ENCODE measurements at places on chromosomes 11 and 22.

DNA sequence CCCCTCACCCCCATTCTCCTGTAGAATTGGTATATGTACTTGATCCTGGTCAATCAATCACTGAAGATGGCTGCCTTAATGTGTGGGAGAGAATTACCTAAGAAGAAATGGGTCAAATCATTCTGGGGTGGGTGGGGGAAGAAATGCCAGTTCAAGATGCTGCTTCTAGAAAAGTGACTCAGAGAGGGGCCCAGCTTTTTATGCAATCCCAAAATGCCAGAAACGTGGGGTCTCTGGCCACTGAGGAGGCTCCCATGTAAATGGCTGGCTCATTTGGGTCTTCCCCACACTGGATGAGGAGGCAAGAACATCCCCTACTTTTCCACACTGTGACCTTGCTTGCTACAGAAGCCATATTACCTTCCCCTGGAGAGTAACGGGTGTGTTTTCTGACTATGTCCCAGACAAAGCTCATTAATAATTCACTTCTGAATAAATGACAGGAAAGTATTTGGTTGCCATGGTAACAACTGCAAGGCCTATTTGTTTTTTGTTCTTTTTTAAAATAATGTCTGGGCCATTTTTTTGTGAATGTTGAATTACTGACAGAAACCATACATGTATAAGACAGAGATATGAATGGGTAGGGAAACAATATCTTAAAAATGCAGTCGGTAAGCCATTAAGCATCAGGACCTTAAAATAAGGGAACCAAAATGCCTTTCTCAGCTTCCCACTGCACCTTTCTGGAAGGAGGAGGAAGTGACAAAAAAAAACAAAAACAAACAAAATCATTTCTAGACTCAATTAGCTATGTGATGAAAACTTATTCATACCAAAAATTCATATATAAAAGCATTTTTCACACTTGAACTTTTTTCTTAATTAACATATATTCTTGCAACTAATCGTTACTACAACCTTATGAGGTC, 32.0 kb downstream of the SLC1A2 start:
- DNase-seq, result no peak

DNA sequence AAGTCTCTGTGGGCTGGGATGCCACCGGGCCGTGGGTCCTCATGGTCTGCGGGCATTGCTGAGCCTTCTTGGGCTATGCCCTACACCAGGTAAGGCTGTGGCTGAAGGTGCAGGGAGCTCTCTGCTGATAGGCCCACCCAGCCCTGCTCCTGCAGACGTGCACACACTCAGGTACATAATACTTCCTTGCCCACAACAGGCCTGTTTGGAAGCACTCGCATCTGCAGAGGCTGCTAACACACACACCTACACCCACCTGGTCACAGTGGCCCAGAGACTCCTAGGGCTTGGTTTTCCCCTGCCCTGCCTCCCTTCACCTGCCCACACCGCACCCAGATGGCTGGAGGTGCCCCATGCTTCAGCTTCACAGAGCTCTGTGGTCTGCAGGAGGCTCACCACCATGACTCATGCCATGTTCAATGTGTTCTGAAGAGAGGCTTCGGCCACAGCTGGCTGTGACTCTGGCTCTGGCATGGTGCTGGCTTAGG, 72.8 kb upstream of the KCNQ1OT1 start:
- DNase-seq, result no peak

DNA sequence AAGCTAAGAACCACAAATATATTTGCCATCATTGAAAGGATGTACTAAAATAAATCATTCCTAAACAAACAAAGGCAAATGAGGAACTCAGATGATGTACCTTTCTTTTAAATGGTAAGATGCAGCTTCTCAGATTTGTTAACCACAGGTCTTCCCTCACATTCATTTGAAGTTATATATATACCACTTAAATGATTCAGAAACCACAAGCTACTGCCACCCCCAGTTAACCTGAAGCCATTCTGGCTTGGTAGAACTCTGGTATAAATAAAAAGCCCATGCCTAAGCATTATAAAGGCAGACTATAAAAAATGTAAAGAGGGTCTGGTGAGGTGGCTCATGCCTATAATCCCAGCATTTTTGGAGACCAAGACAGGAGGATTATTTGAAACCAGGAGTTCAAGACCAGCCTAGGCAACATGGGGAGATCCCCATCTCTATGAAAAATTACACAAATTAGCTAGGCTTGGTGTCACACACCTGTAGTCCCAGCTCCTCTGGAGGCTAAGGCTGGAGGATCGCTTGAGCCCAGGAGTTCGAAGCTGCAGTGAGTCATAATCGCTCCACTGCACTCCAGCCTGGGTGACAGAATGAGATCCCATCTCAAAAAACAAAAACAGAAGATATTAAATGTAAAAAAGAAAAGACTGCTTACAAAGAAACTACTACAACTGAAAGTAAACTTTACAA, 1185.3 kb downstream of the JRKL start:
- no peak for DNase-seq

DNA sequence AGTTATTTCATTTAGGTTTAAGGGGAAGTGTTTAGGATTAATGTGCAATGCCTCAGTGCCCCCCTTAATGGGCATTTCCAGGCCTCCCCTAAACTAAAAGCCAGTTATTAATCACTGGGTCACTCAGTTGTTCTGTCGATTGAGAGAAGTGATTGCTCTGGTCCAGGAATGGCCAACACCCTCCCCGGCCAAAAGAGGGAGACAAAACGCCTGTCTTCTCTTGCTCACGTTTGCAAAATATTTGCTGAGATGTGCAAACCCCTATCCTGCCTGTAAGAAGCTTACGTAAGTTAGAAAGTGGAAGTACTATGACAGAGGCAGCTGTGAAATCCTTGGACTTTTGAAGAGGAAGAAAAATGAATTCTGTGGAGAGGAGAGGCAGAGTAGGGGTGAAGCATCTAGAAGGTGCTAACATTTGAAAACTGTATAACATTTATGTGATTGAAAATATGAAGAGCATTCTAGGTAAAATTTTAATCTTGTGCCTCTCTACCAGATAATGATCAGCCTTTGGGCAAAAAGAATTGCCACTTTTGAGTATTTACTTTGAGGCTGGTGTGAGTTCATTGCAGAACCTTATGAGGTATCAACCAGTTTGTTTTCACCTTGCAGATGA, 37.7 kb downstream of the NTM start:
- no peak for DNase-seq

DNA sequence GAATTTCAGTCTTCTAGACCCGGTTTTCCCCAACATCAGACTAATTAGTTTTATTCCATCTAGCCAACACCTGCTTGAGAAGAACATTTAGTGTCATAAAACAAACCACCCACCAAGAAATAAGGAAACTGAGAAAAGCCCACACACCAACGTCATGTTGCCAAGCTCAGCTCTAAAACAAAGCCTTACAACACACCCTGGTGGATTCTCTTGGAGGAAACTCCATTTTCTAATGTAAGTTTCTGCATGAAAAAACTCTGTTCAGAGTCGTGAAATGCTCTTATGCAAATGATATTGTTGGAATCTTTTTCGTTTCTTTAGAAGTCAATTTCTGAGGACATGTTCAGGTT, 105.0 kb upstream of the RAG2 start:
- no peak for DNase-seq

GRCh38 chr11:35337136-35337913, 82.0 kb downstream of the SLC1A2 start:
- no peak for DNase-seq

DNA sequence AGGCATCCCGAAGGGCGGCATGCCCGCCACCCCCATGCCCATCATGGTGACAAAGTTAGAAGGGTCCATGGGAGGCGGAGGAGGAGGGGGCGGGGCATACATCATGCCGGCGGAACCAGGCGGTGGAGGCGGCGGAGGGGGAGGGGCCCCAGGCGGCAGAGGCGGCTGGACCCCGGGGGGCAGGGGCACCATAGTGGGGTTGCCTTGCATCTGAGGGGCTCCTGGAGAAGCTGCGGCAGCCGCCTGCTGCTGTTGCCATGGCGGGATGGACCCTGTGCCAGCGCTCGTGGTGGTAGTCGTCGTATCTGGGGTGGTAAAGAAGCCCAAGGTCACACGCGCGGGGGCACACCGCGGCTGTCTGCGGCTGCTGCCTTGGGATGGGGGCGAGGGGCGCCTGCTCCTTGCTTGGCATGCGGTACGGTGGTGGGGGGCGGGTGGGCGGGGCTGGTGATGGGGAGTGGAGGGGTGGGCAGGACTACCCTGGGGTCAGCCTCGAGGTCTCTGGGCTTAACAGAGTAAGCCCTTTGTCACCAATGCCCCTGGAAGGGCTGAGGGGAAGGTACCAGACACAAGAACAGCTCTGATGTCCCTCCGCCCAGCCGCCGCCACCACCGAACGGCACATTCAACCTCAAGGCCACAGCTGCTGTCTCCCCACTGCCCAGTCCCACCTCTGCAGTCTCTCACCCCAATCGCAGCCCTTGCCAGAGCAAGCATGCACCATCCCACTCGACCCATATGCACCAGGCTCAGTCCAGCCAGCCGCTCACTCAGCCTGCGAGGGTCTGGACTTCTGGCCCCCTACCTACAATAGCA, 6.3 kb upstream of the PYGM start:
- no peak for DNase-seq

DNA sequence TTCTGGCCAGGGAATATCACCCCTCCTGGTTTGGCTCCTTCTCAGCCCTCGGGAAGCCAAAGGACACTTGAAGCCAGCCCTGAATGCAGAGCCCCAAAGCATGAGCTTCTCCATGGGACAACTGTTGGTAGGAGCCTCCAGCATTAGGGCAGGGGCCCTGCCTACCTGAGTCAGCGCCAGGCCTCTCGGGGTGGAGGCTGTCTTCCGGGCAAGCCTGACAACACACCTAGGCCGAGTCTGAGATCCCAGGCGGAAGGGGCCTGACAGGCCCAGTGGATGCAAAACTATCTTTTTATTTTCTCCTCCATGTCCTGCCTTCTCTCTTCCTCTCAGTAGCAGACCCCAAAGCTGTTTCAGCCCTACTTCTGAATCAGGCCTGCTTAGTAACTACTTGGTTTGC, 27.6 kb downstream of the RCOR2 start:
- no peak for DNase-seq

DNA sequence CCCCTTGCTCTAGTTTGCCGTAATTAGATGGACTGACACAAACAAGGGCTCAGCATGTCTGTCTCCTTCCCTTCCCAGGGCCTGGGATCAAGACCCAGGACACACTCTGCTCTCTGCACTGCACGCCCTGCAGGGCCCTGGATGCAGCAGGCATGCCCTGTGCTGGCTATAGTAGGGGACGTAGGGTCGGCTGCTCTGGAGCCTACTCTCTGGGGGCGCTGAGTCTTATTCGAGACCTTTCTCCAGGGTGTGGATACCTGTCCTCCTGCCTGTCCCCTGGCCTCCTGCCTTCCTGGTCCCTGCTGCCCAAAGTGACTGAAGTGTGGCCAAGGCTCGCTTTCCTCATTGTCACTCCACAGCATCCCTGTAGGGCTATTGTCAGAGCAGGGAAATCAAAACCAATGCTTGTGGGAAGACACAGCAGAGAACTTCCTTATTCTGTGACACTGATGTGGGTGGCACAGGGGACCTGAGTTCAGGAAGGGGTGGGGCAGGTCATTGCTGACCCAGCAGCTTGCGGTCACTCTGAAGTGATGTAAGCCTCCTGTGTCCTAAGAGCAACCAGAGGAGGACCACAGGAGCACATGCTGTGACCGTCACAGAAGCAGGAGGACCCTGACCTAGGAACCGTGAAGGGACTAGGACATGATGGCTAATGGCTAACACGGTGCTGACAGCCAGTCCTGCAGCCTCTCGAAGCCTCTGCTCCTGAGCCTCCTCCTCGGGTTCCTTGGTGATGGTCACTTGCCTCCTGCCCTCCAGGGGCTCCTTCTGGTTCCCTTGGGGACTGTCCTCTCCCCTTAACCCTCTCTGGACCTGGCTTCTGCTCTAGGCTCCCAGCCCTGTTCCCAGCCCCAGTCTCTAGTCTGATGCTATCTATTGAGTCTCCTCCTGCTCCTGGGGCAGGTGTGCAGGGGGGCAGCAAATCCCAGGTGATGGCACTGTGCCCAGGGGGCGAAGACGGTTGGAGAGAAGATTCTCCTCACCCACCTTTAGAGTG, 10.3 kb downstream of the APOBEC3A start:
- DNase-seq, result no peak

DNA sequence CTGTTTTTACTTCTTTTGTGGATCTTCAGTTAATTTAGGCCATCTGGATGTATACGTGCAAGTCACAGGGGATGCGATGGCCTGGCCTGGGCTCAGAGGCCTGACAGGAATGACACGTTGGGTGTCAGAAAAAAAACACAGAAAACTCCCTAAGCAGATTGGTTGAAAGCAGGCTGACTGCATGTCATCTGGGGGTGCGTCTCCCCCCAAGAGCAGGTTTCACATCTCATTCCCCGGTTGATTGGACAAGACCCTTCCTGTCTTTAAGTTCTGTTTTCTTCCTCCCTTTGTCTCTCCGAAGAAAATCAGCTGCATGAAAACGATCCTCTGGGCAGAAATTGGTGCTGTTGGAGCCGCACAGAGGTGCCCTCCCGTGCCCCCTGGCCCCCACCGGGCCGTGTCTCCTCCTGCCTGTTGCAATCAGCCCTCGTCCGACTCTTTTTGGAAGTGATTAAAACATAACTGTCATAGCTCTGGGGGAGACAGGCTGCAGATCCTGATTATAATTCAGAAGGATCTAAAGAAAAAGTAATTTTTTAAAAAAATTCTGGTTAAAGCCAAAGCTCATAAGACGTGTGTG, 71.8 kb upstream of the PARVG start:
- no peak for DNase-seq

DNA sequence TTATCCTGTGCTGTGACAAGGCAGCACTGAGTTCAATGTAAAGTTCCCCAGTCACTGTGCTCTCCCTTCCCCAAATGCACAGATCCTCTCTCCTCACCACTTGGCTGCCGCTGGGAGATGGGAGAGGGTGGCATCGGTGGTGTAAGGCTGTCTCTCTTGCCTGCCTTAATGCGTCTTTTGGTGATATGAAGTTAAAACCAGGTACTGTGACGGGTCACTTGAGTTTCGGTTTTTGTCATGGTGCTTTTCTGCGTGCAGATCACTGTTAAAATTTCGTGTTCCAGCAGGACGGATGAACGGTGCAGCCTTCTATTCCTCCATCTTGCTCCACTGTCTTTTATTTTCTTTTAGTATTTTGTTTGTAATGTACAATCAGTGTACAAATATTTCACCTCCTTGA, 18.6 kb downstream of the GLB1L2 start:
- DNase-seq, result no peak

DNA sequence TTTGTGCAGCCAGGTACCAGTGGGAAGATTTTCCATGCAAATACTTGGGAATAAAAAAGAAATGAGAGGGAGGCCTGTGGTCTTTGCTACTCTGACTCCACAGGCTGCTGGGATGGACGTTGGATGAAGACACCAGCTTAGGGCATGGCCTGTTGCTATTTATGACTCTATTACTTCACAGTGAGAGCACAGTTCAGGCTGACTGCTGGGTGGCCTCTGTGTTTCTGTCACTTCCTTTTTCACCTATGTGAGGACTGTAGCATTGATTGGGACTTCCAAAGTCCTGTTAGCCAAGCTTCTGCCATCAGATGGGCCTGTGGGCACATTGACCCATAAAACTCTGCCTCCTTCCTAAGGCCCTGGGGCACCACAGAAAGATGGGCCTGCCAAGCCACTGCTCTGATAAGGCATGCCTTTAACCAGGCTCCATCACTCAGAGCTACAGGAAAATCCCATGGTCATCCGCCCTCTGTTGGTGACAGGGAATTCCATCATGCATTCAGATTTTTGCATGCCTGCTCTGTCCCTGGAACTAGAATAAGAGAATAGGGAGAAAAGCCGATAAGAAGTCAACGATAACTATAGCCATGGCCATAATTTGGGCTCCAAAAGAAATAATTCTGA, 64.6 kb downstream of the KCNJ1 start:
- no peak for DNase-seq
